ENCODE measurements at places on chromosomes 3 and 15.

GRCh38 chr3:148367756-148368155, 329.9 kb upstream of the AGTR1 start:
- DNase-seq: no peak

DNA sequence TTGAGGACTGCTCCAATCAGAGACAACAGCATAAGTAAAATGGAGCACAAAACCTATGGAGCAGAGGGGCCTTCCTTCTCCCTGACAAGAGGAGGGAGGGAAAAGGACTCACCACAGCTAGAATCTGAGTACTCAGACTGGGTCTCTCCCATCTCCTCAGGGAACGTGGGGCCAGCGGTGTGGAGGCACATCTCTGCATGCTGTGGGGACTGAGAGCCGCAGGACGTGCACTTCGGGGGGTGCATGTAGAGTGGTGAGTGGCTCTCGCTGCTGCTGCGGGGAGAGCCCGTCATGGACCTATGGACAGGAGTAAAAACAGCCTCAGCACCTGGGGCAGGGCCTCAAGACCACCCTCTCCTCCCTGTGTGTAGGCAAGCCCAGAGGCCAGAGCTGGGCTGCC, 17.0 kb downstream of the BCL6 start:
- no peak for DNase-seq

DNA sequence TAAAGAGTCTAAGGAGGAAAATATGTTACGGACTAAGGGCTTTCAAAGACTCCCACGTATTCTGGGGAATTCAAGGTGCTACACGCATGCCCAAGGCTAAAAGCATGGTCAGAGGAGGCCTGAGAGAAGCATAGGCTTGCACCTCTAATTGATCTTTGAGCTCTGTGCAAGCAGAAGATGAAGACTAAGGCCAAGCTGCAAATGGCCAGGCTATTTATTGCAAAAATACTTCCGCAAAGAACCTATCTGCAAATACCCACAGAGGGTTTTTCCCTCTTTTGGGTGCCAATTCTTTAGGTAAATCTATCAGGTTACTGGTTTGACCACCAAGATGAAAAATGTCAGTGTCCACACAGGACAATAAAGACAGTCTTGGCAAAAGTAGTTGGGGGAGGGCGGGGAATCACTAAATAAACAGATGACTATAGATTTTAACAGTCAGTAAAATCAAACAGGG, 119.5 kb downstream of the STAG1 start:
- DNase-seq: peak; percentile 19

DNA sequence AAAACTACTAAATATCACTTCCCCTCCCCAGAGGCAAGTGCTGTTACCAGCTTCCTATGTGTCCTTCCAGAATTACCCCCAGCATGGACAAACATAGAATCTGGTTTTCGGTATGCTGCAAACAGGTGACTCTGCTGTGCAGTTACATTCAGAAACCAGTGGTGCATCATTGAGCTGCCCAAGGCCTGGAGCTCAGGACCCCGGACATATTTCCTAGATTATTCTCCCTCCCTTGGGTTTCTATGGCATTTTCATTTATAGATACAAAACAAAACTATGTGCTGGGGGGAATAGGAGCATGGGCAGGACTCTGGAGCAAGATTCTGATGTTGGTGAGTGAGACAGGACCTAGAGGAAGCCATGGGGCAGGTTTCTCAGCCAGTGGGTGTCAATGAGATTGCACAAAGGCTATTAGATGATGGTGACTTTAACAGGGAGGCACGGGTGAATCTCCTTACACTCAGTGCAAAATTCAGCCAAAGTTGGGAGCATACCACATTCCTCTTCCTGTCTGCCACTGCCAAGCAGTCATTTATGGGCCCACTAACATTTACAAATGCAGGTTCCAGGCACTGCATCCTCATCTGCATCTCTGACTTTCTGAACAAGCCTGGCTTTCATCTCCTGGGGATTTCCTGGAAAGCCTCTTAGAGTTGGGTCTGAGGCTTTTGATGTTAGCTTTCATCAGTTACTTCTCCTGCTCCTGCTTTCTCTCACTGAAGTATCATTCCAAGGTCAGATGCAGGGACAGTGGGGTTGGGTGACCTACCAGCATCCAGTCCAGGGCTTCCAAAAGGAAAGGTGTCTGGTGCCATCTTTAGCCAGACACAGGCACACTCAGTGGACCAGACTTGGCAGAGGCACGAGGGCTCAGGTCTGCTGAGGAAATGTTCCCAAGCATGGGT, 44.5 kb downstream of the CMTM7 start:
- DNase-seq: no peak

DNA sequence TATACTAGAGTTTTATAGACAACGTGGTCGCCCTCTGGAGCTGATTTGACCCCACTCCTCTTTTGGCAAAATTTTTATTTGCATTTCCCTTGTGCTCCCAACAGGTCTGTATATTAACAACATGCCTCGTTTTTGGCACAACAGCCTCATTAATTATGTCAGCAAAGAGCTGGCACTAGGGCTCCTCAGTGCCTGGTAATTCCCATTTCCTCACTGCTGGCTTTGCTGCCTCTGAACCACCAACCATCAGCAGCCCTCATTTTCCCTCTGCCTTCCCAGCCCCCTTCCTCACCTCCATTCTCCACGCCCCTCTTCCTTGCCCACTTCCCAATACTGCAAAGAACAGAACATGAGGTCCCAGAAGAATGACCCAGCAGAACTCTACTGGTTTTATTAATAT, 204.8 kb downstream of the ABHD5 start:
- no peak for DNase-seq
